ENCODE measurements at places on chromosomes 11 and 22.

GRCh38 chr22:44026630-44027511 is 2.8 kb downstream of the PARVB start:
- H3K27me3 ChIP-seq, result no peaks in the 10 kb centered on the region
- peaks cover 7% of the 10 kb centered on the region for H3K36me3 ChIP-seq
- no peak for DNase-seq
- H3K4me1 ChIP-seq, result peaks cover 20% of the 10 kb centered on the region
- H3K27ac ChIP-seq, result no peak overlapping the region

DNA sequence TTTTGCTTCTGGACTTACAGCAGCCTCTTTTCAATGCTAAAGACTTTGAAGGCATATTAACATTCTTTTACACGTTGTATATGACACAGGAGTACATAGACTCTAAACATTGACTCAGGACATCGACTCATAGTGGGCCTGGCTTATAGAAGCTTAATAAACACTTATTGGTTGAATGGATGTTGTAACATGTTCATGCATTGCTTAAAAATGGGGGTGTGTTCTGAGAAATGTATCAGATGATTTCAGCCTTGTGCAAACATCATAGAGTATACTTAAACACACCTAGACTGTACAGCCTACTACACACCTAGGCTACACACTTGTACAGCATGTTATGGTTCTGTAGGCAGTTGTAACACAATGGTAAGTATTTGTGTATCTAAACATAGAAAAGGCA is 17.9 kb downstream of the TTC17 start:
- peaks cover 31% of the 10 kb centered on the region for H3K36me3 ChIP-seq
- no peaks in the 10 kb centered on the region for H3K27me3 ChIP-seq
- peaks cover 11% of the 10 kb centered on the region for H3K4me1 ChIP-seq
- H3K4me3 ChIP-seq, result no peak overlapping the region

- H3K36me3 ChIP-seq, result no peaks in the 10 kb centered on the region
- no peaks in the 10 kb centered on the region for H3K27me3 ChIP-seq
- no peak for DNase-seq
- H3K4me3 ChIP-seq, result no peak overlapping the region
- H3K27ac ChIP-seq, result no peak overlapping the region
- H3K4me1 ChIP-seq, result no peaks in the 10 kb centered on the region
Observed at GRCh38 chr11:6737872-6738466, 33.8 kb downstream of the OR2AG2 start.

GRCh38 chr11:27409049-27409448 is 46.0 kb upstream of the CCDC34 start:
- no peaks in the 10 kb centered on the region for H3K4me1 ChIP-seq
- H3K27ac ChIP-seq, result no peak overlapping the region
- H3K27me3 ChIP-seq, result no peaks in the 10 kb centered on the region
